ENCODE measurements at places on chromosomes 5 and 9.

DNA sequence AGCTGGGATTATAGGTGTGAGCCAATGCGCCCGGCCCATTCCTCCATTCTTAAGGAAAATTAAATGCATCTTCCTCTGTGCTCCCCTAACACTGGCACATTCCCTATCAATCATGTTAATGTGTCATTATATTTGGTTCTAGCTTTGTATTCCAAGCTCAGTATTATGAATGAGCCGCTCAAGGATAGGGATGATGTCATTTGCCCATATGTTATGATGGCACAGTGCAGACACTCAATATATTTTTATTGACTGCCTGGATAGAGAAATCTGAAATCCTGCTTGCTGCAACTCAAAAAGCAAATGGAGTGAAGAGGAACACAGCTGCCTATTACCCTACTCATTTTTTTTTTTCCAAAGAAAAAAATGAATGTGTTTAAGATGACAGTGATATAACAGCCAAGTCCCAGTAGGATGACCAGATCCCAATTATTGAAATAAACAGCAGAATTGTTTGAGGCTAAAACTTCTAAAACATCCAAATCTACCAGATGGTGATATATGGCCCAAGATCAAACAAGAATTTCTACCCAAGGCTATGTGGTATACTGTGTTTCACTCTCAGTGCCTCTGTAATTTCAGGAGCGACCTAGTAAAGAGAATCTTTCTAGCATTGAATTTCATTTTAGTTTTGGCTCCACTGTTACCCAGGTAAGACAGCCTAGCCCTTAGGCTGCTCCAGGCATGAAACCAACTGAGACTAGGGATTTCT is 16.3 kb downstream of the SUSD1 start:
- no peak for DNase-seq

GRCh38 chr9:800591-801150 is 40.8 kb upstream of the DMRT1 start:
- DNase-seq, result no peak

DNA sequence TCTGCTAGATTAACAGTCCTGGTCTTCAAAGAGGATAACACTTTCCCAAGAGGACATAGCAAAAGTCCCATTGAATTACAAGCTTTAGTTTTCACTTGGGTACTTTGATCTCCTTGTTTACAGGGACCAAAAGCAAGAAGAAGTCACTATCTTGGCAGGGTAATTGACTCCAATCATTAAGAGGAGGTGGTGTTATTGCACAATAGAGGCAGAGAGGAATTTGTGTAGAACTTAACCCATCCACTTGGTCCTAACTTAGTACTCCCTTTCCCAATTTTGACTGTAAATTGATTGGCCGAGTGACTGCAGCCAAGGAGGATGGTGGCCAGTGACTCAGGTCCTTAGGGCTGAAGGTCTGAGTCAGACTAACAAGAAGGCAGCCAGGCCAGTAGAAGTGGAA is 9.3 kb upstream of the TRPC7 start:
- no peak for DNase-seq

DNA sequence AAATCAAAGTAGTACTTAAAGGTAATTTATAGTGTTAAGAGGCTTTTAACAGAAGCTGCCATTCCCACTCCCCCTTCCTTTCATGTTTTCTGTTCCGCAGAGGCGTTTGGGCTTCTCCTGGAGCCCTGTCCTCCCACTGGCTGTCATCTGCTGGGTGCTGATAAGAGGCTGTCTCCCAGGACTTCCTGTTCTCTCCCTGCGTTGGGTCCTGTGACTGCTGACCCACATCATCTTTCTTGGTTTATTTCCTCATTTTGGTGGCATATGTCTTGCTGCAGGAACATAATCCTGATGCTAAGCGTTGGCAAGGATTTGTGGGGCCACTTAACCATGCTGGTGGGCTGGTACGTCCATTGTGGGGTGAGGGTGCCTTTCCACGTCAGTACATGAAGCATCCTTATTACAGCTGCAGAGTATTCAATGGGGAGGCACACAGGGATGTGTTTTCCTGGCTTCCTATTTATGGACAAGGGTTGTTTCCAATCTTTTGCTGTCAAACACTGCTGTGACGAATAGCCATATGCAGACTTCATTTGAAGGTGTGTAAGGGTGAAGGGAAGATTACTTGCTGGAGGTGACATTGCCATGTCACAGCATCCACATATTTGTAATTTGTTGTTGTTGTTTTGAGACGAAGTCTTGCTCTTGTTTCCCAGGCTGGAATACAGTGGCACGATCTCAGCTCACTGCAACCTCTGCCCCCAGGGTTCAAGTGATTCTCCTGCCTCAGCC is 22.3 kb upstream of the RNF130 start:
- DNase-seq, result peak; percentile 99

DNA sequence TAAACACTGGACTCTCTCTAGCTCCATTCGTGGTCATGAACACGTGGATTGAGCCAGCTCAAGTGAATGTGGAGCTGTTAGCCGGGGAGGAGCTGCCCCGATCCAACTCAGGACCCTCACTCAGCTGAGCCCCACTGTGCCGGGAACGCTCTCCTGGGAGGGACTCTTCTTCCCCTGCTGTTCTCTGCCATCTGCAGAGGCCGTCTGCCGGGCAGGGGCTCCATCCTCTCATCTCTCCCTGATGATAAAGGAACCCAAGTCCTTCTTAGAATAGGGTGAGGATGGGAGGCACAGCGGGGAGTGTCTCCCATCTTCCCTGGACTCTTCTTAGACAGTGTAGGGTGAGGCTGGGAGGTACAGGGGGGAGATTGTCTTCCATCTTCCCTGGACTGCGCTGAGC is 120.5 kb upstream of the IRX4 start:
- no peak for DNase-seq

GRCh38 chr5:77697692-77698091 is 59.2 kb upstream of the OTP start:
- no peak for DNase-seq

- DNase-seq, result peak; percentile 75
Observed at GRCh38 chr5:75571547-75571946, 39.7 kb upstream of the ANKDD1B start.

DNA sequence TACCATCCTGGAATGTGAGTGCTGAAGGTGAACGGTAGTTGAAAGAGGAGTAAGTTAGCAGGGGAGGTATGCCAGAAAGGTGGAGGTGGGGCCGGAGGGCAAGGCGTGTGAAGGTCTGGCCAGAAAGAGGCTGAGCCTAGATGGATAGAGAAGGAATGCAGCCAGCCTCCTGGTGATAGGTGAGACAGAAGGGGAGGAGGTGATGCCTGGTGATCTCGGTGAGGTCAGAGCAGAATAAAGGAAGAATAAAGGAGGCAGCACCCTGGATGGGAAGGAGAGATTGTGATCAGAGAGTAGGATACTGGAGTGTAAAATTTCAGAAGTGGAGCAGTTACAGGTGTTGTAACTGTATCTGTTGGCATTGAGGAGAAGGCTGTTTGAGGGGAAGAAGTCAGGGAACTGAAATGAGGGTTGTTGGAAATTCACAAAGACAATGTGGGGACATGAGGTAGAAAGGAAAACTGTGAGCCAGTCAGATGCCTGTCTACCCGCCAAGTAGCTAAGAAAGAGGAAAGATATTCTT is 2.0 kb downstream of the GNG10 start:
- DNase-seq, result no peak

DNA sequence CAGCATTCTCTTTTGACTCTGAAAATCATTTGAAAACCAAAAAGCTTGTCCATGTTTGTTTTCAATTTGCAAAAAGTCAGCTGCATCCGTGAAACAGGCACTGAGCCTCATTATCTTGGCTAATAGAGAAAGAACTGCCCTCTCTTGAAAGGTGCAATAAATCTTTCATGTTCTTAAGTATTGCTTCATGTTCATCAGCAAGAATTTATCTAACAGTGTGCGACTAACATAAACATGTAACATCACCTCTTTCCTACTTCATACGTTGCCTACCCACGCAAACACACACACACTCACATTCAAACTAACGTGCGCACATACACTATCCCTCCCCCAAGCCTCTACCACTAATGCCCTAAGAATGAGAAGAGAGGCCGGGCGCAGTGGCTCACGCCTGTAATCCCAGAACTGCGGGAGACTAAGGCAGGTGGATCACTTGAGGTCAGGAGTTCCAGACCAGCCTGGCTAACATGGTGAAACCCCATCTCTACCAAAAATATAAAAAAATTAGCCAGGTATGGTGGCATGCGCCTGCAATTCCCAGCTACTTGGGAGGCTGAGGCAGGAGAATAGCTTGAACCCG is 629.7 kb upstream of the ZNF608 start:
- no peak for DNase-seq

GRCh38 chr9:134666208-134666607 is 24.6 kb downstream of the COL5A1 start:
- DNase-seq, result no peak

Data from OCI-M1 (cell line).